ENCODE measurements at places on chromosomes 11 and 22.

GRCh38 chr11:15867871-15868270, 488.5 kb downstream of the SOX6 start:
- no peak for DNase-seq

- no peak for DNase-seq
Measured at GRCh38 chr11:35682230-35683173, 19.9 kb downstream of the TRIM44 start.

GRCh38 chr11:94623120-94623735, 56.1 kb downstream of the PIWIL4 start:
- no peak for DNase-seq

GRCh38 chr11:35146711-35147110, 7.7 kb downstream of the CD44 start:
- no peak for DNase-seq

- DNase-seq = no peak
Measured at GRCh38 chr11:32053151-32053888, 37.6 kb upstream of the RCN1 start.

DNA sequence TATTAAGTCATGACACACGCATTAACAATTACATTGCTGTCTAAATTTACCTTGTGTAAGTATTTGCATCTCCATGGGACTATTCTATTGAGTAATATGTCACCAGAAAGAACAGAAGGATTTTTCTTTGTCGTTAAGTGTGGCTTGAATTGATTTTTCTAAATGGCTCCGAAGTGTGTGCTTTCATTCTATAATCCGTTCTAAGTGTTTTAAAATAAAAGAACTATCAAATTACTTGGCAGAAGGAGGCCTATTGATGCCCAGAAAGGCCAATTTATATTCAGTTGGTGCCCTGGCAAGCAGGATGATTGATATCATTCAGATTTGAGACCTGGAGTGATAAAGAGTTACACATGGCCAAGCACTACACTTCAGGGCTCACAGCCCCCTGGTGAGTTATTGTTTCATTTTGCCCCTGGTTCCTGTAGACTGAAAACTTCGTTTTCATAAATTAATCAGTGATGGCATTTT, 538.9 kb upstream of the ANO5 start:
- no peak for DNase-seq

DNA sequence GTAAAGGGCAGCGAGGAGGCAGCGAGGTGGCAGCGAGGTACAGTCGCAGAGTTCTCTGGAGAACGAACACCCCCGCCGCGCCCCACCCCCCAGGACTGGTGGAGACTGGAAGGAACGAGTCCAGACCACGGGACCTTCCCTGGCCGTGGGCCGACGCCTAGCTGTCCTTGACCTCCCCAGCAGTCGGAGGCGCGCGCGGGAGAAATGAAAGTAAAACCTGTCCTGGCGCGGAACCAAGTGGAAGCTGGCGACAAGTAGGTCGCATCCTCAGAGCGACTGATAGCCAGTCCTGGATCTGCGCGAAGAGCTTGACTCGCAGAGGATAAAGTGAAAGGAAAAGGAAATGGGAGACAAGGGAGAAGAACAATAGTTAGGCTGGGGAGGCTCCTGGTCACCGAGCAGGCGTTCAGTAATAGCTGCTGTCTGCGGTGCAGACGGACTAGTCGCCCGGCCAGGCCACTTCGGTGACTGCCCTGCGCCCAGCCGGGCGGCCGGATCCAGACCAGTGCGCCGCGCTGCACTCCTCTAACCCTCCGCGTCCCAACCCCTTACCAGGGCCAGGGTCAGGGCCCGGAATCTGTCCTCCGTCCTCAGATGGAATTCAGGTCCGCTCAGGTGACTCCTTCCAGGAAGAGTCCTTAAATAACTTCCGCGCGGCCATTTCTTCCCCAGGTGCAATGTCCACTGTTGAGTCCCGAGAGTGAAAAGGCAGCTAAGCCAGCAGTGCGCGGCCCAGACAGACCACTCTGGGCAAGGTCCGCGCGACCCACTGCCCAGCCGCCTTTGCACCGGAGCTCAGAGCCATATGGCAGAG, 1.9 kb upstream of the ADM start:
- peak; percentile 36 for DNase-seq

DNA sequence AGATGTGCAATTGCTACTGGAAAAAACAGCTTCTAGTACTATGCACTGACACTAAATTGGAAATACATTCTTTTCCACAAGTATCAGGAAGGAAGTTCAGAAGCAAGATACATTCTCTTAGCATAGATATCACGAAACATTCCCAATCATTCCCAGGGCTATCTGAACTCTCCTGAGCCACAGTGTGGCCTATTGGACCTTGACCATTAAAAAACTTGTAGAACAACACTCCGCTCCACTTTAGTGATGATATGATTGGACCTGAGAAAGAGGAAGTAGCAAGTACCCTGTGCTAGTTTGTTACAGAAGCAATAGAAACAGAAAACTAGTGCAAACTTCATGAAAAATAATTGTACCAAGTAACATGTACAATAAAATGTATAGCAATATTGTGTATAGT, 11.4 kb upstream of the OR5AK2 start:
- no peak for DNase-seq

DNA sequence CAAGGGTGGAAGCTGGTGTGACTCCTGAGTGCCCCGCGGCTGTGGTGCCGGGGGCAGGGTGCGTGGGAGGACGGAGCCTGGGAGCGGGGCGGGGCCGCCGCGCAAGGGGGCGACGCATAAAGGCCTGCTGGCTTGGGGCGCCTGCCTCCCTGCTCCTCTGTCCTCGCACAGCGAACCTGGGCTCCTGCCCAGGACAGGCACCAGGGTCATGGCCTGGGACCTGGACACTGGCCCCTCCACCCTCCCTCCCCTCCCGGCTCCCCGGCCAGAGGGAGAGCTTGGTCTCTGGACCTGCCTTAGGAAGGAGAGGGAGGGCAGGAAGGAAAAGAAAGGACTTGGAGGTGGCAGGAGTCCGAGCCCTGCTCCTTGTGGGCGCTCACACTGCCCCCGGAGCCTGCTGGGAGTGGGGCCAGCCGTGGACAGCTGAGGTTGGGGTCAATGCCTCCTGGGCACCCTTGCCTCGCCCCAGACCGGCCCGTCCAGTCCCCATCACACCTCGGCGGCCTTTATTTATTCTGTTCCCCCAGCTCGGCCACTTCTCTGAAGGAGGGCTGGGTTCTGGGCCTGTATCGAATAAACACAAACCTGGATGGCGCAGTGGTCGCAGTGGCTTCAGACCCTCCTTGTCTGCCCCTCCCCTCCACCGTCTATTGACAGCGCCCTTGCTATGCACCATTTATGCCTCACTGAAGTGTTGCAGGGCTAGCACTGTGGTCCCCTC, 8.7 kb downstream of the SLC16A8 start:
- DNase-seq = no peak

DNA sequence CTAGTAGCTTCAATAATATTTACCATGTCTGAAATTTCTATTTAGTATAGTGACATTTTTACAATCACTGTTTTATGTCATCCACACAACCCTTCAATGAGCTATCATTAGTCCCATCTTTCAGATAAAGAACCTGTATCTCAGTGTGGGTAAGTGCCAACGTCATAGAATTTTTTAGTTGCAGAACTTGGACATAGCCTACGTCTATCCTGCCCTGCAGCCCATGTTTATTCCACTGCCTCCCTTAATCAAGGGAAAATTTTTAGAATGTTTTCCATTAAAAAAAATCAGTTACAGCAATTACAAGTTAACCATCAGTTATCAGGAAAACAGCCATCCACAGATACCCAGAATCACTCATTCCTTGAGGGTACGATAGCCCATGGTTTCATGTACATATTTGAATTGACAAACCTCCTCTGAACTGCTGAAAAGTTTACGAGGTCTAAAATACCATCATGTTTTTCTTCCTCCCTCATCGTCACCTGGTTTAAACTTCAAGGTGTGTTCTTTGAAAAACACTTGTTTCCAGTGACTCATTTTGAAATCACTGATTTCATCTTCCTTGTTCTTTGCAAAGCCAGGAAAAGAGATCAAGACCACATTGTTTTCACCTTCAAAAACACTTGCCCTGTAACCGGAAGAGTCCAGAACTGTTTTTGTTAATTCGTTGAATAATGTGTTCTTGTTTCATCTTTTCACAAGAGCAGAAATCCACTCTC, 100.9 kb downstream of the FAM76B start:
- no peak for DNase-seq

DNA sequence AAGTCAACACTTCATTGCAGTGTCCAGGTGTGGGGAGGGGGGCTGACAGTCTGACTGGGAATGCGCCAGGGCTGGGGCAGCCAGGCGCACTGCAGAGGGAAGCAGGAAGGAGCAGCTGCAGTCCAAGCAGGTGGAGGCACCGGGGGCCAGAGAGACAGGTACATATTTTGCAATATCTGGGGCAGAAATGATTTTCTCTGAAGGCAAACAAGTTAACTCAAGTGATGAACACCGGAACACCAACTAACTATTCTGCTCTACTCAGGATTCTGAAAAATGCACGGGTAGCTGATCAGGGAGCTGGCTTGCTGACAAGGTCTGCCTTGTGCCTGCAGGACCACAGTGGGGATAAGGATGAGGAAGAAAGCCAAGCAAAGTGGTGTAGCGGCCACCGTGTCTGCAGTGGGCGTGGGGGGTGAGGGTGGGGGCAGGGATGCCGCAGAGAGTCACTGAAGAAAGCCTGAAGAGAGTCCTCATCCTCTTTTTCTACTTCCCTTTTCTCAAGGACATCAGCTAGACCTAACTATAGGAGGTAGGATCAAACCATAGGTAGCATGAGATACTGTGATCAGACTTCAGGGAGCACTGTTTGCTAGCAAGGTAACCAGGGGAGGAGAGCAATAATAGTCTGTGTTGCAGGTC, 83.4 kb downstream of the SCN3B start:
- DNase-seq = no peak

- no peak for DNase-seq
Measured at GRCh38 chr11:2461253-2461955, 16.6 kb downstream of the KCNQ1 start.

DNA sequence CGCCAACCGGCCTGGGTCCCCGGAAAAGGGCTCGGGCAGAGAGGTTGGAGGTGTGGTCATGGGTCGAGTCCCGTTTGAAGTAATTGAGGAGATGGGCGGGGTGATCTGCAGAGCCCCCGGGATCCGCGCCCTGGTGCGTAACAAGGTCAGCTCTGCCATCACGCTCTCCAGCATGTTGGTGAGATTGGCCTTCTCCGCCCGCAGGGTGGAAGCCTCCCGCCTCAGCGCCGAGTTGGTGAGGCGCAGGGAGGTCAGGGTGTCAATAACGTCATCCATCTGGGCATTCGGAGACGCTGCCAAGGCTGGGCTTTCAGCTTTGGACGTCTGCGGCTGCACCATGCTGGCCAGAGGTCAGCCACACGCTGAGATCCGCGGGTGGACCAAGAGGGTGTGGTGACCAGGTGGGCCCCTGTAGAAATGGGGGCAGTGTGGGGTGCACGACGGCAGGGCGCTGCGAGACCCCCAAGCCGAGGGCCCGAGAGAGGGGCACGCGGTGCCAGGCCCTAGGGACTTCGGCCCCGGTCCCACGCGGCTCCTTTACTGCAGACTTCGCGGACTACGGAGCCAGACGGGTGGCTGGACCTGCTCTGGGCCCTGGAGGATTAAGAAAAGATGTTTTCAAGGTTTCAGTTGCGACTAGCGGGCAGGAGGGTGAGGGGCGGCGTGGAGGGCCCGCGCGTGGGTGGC, 672 bp downstream of the RTL6 start:
- DNase-seq = no peak

DNA sequence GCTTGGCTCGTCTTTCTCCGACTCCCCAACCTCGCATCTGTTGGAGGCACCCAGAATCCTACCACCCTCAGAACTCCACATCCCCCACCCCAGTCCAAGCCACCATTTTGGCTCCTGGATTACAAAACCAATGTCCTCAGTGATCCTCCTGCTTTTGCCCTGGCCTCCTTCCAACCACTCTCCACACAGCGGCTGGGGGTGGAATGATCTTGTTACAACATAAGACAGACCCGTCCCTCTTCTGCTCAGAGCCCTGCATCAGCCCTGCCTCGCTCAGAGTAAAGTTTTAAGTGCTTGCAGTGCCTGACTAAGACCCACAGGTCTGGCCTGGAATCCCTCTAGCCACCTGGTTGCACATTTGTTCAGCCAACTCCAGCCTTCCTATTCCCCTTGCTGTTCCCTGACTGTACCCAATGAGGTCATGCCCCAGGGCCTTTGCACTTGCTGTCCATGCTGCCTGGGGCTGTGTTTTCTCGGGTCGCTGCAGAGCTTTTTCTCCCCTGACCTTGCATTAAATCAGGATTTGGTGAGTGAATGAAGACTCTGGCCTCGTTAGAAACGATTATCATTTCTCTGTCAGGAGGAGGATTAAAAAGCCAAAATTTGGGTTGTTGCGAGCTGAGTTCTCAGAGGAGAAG, 67.3 kb downstream of the IGF2 start:
- no peak for DNase-seq

GRCh38 chr11:47216121-47216798, 1.5 kb downstream of the DDB2 start:
- peak; percentile 31 for DNase-seq

GRCh38 chr11:41982975-41983374, 523.5 kb upstream of the LRRC4C start:
- DNase-seq = no peak

GRCh38 chr11:28703371-28703770, 595.2 kb downstream of the METTL15 start:
- no peak for DNase-seq

GRCh38 chr11:36703055-36703404, 105.0 kb upstream of the RAG2 start:
- no peak for DNase-seq

GRCh38 chr11:14132312-14132711, 169.8 kb downstream of the SPON1 start:
- DNase-seq = no peak

GRCh38 chr22:23281406-23282088, 101.2 kb downstream of the BCR start:
- peak; percentile 69 for DNase-seq

- DNase-seq = no peak
Measured at GRCh38 chr11:91795139-91795887, 429.3 kb upstream of the FAT3 start.

DNA sequence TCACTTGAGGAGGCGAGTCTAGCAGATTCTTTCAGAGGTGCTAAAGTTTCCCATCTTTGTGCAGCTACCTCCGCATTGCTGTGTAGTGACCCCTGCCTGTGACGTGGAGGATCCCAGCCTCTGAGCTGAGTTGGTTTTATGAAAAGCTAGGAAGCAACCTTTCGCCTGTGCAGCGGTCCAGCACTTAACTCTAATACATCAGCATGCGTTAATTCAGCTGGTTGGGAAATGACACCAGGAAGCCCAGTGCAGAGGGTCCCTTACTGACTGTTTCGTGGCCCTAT, 8.9 kb upstream of the SAMM50 start:
- no peak for DNase-seq

GRCh38 chr11:77884829-77885190, 63.9 kb downstream of the AAMDC start:
- DNase-seq = no peak

GRCh38 chr11:32143378-32143777, 52.5 kb downstream of the RCN1 start:
- DNase-seq = no peak

DNA sequence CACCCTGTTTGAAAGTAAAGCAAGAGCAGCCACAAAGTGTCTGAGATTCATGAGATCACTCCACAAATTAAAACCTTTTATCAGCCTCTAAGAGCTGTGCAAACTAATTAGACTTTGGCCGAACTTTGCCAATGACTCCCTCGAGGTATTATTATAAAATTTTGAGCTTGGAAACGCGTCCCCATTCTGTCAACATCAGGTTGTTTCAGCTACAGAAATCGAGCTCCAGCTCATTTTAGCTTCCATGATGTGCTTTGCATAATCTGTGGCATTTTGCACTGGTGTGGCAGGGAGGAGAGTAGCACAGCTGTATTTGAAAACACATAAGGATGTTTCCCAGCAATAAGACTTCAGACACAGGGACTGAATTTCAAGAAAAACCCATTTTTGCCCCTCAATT, 872.2 kb downstream of the NTM start:
- DNase-seq = no peak

Measured in activated CD4-positive, CD25-positive, alpha-beta regulatory T cell (primary cell).